ENCODE measurements at places on chromosomes 2 and 18.
A peak's percentile ranks its signal among the peaks of the same experiment; 100 is the strongest.

DNA sequence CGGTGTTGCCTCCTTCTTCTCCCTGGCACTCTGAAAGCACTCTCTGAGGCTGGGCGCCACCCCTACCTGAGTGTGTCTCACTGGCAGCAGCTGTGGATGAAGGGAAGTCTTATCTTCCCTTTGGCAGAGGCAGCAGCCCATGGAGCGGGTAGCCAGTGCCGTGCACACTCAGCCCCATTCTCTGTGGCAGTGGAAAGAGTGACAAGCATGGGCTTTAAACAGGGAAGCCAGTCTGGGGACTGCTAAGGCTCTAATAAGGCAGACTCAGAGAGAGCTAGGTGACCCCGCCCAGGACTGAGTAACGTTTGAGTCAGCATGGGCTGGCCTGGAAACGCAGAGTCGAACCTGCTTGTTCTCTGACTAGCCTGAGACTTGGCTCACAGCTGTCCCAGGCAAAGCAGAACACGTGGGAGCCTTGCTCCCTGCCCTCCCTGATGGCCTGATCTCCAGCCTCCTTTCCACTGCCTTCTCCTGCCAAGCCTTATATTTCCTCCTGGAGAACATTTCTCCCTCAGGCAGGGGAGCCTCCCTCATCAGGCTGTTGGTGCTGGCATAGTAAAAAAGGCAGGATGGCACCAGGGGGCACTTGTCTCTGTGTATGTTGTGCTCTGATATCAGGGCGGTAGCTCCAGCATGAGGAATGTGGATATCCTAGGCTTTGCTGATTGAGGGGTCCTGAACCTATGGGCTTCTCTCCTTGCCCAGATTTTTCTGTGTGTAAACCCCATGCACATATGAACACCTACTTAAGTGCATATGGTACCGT is 93.9 kb upstream of the LGALSL start:
- DNase-seq = no peak

- no peak for DNase-seq
Observed at GRCh38 chr2:170818752-170819470, 2.2 kb downstream of the GAD1 start.

DNA sequence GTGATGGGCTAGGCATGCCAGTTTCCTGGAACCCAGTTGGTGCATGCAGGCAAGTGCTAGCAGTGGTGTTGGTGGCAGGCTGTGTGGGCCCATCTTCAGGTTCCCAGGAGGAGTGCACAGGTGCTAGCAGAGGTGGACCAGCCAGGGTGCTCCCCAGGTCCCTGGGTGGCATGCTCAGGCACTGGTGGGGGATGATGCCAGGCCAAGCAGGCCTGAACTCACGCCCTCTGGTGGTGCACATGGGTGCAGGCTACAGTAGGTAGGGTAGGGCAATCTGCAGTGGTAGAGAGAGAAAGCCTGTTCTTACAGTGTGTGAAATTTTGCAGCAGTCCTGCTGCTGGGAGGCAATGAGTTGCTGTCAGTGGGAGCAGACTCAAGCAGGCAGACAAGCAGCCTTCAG is 1651.8 kb downstream of the DPP10 start:
- no peak for DNase-seq

- no peak for DNase-seq
Observed at GRCh38 chr2:68475110-68475509, 7.7 kb downstream of the APLF start.

DNA sequence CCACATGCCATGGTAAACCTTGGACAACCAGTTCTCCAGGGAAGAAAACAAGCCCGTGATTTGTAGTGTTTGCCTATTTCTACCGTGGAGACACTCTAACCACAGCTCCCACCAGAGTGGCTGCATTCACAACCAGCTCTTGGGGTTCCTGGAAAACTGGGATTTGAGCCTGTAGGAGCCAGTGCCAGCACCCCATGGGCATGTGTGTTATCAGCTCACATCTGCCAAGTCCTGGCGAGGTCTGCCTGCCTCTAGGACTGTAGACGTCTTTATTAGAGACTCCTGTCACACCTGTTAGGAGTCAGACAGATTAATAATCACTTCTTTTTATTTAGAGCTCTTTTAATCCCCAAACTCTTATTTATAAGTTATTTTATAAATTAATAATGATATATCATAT is 41.0 kb downstream of the INPP5D start:
- DNase-seq = no peak

GRCh38 chr2:181468811-181469210 is 11.6 kb downstream of the ITGA4 start:
- DNase-seq = no peak

GRCh38 chr2:73107211-73107926 is 5.4 kb downstream of the RAB11FIP5 start:
- no peak for DNase-seq

- no peak for DNase-seq
Observed at GRCh38 chr18:3422905-3423304, 27.1 kb upstream of the TGIF1 start.

DNA sequence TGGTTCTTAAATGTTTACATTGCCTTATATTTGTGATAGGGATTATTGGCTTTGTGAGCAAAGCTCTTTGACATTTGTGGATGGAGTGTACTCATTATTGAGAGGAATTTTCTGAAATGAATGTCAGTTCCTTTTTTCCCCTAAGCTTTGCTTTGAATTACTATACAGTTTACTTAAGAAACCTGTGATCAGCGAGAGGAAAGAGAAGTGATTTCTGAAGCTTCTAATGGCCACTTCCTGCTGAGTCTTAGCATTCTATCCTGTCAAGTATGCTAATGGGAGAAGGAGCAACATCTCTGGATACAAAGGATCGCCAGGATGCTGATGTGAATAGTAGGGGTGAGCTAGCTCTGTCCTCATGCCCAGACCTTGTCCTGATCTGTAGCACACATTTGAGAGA is 47.8 kb upstream of the MGAT5 start:
- peak; percentile 17 for DNase-seq

- no peak for DNase-seq
Observed at GRCh38 chr2:155696571-155696970, 636.0 kb downstream of the NR4A2 start.

GRCh38 chr2:236503100-236503499 is 66.5 kb upstream of the ACKR3 start:
- DNase-seq = no peak

GRCh38 chr18:22964116-22964515 is 31.0 kb downstream of the RBBP8 start:
- no peak for DNase-seq

- DNase-seq = no peak
Observed at GRCh38 chr2:44093970-44094369, 74.7 kb upstream of the PPM1B start.

Measured in neuronal stem cell (in vitro differentiated cells).